ENCODE measurements at places on chromosomes 2 and 18. TPM values are rescaled to one million over a fixed set of nuclear protein-coding genes. Genes with fewer than 3 reads are reported as not detected.

DNA sequence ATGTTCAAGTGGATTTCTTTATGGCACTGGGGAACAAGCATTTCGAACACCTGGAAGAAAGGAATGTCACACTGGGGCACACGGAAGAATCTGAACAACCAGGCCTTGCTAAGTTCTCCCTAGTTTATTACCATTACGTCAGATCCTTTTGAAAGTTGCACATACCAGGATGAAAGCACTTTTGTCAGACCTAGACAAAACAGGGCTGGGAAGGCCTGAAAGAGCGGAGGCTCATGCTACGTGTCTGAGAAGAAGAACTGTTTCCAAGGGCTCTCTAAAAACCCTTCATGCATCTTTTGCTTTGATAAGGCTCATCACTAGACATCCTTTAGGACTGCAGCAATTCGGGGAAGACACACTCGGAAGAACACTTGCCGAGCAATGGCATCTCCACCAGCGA is 15.4 kb upstream of the SLC25A52 start:
- DNase-seq = no peak

DNA sequence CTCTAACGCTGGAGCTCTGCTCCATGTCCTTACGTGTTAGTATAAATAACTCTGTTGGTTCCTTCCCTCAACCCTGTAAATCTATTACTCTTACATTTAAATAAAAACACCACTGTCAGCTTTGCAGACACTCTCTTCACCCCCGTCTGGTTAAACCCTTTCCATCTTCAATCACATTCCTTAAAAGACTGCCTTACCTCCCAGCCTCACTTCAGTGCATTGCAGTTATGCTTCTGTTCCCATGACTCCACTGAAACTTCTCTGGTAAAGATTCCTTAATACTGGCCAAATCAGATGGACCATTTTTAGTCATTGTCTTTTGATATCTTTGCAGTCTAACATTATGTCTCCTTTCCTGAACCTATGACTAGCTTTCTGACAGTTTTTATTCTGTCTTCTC is 61.7 kb downstream of the EML4 start:
- DNase-seq = no peak

PROKR1 gene
- not detected for total RNA-seq

- DNase-seq = no peak
These were observed 545.8 kb downstream of the BCL11A start for GRCh38 chr2:60007671-60008070.

- no peak for DNase-seq
These were observed 1374.5 kb upstream of the NXPH2 start for GRCh38 chr2:140154706-140155105.

- DNase-seq = no peak
These were observed 153.3 kb downstream of the METTL4 start for GRCh38 chr18:2417861-2418610.

DNA sequence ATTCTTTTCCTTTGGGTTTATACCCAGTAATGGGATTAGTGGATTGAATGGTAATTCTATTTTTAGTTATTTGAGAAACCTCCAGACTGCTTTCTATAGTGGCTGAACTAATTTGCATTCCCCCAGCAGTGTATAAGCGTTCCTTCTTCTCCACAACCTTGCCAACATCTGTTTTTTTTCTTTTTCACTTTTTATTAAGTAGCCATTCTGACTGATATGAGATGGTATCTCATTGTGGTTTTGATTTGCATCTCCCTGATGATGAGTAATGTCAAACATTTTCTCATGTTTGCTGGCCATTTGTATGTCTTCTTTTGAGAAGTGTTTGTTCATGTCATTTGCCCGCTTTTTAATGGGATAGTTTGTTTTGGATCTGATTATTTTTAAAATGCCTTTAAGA is 64.1 kb upstream of the MEIS1 start:
- no peak for DNase-seq

GRCh38 chr2:70553334-70553583 is 367 bp downstream of the TGFA start:
- DNase-seq = no peak

GRCh38 chr2:46717344-46718121 is 198.1 kb downstream of the MCFD2 start:
- peak; percentile 17 for DNase-seq

DNA sequence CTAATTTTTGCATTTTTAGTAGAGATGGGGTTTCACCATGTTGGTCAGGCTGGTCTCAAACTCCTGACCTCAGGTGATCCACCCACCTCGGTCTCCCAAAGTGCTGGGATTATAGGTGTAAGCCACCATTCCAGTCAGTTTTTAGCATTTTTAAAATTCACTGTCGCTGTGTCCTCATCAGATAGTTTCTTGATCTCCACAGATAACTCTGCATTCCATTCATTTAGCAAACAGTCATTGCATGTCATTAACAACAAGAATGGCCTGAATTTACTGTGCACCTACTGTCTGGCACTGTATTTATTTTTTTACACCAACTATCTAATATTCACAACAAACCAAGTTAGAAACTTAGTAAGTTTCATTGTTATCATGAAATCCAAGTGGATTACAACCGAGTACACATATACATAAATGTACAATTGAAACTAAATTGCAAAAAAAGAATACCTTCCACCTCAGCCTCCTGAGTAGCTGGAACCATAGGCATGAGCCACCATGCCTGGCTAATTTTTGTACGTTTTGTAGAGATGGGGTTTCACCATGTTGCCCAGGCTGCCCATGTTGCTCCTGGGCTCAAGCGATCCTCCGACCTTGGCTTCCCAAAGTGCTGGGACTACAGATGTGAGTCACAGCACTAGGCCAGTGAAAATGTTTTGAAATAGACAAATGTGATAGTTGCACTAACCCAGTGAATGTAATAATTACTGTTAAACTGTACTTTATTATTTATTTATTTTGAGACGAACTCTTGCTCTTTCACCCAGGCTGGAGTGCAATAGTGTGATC is 4.3 kb downstream of the MCEE start:
- DNase-seq = peak; percentile 18

Measured in osteoblast (primary cell).